Fibroblast of upper back skin (primary cell): ENCODE measurements at places on chromosomes 2 and 18.

- DNase-seq, result peak; percentile 51
Observed at GRCh38 chr18:76619621-76620315, 124.7 kb upstream of the ZNF516 start.

DNA sequence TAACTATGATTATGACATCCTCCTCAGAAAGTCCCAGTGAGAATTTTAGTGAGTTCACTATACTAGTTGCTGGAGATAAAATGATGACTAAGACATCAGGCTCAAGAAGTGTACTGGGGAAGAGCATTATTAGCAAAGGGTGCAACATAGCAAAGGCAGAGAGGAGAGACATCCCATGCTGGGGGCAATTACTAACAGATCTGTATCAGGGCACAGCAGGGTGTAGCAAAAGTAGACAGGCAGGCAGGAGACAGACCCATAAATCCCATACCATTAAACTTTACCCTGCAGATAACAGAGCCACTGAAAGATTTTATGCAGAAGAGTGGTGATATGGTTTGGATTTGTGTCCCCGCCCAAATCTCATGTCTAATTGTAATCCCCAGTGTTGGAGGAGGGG lies 161.7 kb downstream of the SP3 start:
- DNase-seq, result no peak

- peak; percentile 53 for DNase-seq
Observed at GRCh38 chr2:43078781-43079755, 147.3 kb downstream of the ZFP36L2 start.

DNA sequence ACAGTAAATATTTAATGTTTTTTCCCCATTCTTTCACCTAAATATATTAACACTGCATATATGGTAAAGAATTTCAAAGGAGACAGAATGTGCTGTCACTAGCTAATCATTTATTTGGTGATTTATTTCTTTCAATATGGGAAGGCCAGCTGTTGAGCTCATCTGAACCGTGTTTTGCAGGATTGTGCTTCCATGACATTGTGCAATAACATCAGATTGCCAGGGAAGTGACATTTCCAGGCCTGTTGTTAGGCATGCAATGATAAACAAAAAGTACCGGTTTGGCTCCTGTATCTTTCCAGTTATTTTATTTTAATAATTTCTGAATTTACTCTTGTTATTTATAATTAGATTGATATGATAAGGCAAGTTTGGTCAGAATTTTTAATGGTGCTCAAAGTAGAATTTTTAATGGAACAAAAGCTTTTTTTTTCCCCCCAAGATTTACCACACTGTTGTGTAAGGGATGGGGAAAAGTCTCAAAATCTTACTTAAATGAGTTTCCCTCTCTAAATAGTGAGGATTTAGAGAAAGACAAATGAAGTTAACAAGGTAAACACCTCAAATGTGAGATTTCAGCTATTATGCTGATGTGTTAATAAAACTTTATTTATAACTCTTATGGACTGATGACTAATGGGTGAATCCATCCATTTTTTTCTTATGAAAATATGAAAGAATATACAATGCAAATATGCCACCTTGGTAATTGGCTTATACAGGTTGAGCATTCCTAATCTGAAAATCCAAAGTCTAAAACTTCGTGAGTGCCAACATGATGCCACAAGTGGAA lies 52.7 kb downstream of the MALT1 start:
- DNase-seq, result peak; percentile 7

DNA sequence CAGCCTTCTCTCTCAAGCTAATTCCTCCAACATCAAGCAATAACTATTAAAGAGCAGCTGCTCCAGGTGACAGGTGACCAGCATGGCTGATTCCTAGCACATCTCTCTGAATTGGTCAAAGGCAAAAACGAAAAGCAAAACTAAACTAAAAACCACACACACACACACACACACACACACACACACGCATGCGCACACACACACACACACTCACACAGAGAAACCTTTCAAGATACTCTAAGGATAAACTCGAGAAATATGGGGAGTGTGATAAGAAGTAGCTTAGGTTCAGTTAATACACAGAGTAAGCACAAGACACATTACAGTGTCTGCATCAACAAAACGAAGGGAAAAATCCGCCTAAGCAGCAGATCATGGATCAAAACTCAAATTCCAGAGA lies 74.5 kb upstream of the FZD7 start:
- DNase-seq, result no peak

DNA sequence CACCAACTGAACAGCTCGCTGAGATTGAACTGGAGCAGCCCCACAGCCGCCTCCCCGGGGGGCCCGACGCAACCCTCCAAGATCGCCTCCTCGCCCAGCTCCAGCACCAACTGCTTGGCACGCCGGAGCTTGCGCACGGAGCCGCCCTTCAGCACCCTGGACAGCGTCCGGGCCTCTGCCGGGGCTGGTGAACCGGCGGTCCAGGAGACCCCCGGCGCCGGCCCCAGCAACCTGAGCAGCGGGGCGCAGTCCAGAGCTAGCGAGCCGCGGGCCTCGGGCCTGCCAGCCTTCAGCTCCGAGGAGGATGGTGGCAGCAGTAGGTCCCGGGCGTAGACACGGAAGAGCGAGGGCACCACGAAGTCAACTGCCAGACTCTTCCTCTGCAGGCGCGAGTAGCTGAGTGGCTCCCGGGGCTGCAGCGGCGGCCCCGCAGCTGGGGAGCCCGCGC lies 1.2 kb downstream of the ALK start:
- DNase-seq, result peak; percentile 46

- no peak for DNase-seq
Observed at GRCh38 chr18:75863696-75864095, 436.2 kb upstream of the SMIM21 start.

- DNase-seq, result no peak
Observed at GRCh38 chr2:215522237-215522636, 86.4 kb upstream of the FN1 start.
